Upper lobe of right lung (tissue), 1 donor: ENCODE measurements at places on chromosomes 7 and 10. TPM values are rescaled to one million over a fixed set of nuclear protein-coding genes. Genes with fewer than 3 reads are reported as not detected.

DNA sequence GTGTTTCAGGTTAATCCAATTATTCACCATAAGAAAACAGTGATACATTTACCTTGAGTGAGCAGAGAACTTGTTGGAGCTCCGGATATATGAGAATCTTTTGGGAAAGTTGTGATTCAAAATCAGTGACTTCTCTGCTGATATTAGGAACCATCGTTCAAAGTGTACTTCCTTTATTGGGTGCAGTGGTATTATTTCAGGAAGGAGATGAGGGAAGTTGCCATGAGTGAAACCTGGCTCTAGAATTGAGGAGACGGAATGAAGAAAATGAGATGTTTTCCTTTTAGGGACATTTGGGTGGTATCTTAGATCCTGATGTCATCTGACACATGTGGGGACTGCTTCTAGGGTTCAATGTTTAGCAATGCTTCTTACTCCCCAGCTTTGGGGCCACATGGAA is 343.9 kb downstream of the ABCA13 start:
- DNase-seq = no peak

DNA sequence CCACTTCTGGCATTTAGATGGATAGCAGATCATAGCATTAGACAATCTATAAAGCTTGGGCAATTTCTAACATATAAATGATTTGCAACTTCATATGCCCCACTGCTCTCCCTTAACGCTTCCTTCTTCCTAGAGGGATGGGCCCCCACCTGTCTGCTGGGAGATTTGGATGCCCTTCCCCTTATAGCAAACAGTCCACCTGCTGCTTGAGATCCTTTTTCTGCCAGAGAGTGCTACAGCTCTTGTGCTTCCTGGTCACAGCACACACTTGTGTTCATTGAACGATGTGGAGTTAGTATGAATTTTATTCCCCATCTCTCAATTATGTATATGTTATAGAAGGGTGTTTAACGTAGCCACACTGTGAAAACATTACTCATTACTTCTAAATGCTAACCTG is 10.4 kb upstream of the PCGF5 start:
- DNase-seq = no peak

GRCh38 chr10:61454541-61454940 is 1.4 kb upstream of the TMEM26 start:
- no peak for DNase-seq

DNA sequence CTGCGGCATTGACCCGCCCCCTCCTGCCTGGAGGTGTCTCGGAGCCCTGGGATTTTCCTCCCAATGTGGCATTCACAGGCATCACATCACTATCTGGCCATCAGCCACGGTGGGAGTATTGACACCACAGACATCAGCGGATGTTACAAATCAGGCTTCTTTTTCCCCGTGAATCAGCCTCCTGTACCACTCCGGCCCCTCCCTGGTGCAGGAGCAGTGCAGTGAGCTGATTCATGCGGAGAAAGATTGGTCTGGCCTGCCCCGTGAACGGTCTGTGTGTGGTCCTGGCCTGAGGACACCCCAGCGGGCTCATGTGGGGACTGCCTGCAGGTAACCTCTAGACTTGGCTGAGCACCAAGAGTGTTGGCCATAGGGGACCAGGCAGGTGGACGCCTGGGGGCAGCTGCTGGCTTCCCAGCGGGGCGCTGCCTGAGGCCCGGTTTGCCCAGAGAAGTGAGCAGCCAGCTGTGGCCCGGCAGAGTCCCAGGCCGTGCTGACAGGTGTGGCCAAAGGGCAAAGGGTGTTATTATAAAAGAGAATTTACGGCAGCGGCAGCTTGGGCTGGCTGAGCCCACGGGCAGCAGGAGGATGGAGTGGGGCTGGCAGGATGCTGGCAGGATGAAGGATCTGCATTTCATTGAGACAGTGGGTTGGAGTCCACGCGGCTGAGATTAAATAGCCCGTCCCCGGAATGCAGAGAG is 32.1 kb upstream of the GNA12 start:
- DNase-seq = no peak

DNA sequence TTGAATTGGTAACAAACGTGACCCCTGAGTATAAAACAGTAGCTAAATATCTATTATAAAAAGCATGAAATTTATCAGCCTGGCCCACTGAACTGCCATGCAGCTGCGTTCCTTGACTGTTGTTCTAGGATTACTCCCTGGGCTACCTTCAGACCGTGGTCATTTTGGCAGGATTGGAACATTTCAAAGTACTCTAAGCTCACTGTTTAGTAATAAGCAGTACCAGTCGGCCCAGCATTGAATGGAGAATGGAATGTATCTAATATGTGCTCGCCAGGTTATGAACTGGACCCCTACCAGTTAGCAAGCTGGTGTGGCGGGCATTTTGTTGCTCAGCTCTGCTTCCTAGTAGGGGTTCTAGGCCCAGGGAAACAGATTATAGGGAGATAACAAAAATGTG is 112.2 kb downstream of the SEMA3C start:
- no peak for DNase-seq

- DNase-seq = no peak
Observed at GRCh38 chr10:4306871-4307270, 519.1 kb upstream of the AKR1E2 start.

DNA sequence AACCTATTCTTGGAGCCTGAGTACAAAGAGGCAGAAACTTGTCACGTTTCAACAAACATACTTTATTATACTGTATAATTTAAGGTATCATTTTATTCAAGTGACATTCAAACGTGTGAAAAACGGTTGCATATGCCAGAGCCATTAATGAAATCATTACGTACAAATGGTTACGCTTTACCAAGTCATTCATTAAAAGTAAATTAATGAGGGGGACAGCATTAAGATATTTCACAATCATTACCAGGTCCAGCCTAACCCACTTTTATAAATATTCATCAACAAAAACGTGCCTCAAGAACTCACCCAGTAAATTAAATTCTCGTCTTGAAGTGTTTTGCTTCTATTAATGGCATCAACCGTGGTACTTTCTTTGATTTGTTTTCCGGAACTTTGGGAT is 253.0 kb downstream of the RPS24 start:
- no peak for DNase-seq

- DNase-seq = no peak
Observed at GRCh38 chr10:58281092-58281752, 12.3 kb downstream of the CISD1 start.

- no peak for DNase-seq
Observed at GRCh38 chr7:95335093-95335492, 10.8 kb upstream of the PON1 start.

GRCh38 chr7:140673063-140673773 is 473 bp downstream of the ADCK2 start:
- peak; percentile 87 for DNase-seq

DNA sequence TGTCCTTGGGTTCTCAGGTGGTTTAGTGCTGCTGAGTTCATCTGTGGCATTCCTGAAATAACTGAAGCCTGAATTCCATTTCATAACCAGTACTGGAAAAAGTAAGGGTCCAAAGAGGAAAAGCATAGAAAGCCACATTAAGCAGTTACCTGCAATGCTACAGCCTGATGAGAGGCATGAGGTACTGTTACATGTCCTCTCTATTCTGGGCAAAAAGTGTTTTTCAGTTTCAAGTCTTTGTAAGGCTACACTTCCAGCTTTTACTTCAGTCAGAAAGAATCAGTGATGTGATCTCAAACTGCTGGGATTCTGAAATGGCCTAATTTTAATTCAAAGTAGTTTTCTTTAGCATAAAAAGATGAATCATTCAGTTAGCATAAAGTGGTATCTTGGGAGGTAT is 369.5 kb downstream of the PHF14 start:
- DNase-seq = no peak

GRCh38 chr10:97498841-97499560 is at the start of gene UBTD1:
UBTD1 (plus strand) TSS chr10:97498924; CDS start chr10:97499204, 280 bp downstream.
- peak; percentile 84 for DNase-seq

GRCh38 chr7:117741962-117742361 is 131.3 kb downstream of the CTTNBP2 start:
- DNase-seq = no peak

- DNase-seq = no peak
Observed at GRCh38 chr10:24825551-24825950, 101.9 kb upstream of the ARHGAP21 start.

DNA sequence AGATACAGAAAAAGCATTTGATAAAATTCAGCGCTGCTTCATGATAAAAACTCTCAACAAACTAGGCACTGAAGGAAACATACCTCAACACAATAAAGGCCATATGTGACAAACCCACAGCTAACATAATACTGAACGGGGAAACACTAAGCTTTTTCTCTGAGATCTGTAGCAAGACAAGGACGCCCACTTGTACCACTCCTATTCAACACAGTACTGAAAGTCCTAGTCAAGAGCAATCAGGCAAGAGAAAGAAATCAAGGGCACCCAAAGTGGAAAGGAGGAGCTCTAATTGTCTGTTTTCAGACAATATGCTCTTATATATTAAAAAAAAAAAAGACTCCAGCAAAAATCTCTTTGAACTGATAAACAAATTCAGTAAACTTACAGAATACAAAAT is 13.3 kb downstream of the DIP2C start:
- DNase-seq = no peak

DNA sequence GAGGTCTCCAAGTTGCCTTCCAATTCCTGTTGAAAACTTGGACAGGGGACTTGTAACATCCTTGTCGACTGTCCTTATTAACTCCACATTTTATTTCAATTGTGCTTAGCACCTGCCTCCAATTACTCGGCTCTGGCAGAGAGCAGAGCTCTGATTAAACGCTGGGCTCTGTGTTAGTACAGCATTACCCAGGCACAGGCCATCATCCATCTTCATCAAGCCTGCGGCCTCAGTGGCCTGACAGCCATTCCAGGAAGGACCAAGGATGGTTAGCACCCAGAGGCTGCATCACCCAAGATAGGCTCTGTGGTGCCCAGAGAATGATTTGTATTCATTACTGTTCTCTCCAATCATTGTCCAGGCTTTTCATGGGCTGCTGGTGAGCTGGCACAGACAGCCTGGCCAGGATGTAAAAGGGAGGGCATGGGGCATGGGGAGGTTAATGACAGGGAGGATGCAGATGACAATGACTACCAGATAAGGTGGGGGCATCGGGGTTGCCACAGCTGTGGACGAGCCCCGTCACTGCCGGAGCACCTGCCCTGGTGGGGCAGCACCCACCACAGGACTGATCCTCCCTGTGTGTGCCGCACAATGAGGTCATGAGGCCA is 123.3 kb downstream of the PTPN20 start:
- peak; percentile 43 for DNase-seq

GRCh38 chr10:37384923-37385322 is 259.5 kb downstream of the ANKRD30A start:
- DNase-seq = no peak

DNA sequence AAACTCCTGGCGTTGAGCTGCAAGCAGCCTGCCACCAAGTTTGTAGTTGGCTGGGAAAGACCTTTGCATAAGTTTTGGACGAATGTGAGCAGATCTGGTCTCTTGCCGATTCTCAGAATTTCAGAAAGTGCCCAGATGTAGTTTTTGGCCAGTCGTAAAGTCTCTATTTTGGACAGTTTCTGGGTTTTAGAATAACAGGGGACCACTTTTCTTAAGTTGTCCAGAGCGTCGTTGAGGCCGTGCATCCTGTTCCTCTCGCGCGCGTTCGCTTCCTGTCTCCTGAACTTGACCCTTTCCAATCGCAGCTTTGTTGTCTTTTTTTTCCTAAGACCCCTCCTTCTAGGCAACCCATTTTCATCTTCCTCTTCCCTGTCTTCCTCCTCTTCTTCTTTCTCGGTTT is 1.8 kb downstream of the NEUROD6 start:
- DNase-seq = no peak

GRCh38 chr10:120578890-120579289 is 121.9 kb downstream of the PLPP4 start:
- DNase-seq = no peak

DNA sequence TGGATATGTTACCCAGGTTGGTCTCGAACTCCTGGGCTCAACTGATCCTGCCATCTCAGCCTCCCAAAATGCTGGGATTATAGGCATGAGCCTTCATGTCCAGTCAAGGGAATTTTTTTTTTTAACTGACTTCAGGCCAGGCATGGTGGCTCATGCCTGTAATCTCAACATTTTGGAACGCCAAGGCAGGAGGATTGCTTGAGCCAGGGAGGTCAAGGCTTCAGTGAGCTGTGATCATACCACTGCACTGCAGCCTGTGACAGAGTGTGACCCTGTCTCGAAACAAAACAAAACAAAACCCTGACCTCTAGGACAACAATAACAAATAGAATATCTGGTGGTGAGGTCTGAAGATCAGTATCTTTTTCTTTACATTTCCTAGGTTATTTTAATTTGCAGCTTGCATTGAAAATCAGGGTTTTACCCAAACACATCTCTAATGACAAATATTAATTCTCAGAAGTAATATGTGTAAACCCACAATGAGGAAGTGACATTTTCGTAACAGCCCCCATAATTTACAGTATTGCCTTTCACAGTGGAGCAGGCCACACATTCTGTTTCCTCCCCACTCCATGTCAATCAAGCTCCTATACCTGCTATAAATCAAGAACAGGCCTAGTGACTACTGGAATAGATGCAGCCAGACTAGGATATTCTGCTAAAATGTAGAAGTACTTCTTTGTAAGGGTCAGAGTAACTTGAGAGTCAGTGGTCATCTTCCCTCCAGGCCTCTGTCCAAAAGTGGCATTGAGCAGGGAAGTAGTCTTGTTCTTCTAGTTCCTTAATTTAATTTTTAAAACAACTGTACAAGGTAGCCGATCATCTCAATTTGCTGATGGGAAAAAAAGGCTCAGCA is 43.3 kb upstream of the ECHDC3 start:
- DNase-seq = no peak

DNA sequence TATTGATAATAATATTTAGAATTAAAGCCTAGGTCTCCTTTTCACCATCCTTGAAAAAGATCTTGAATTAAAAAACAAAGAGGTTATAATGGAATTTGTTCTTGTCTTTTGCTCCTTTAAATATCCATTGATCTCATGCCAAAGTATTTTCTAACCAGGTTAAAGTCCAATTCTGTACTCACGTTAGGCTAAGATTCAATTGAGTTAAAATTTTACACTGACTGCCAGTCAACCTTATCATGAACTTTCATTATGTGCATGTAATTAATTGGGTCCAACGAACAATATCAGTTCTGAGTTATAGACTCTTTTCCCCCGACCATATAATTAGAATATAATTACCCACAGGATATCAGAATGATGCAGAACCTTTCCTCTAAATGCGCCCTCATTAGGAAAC is 266.6 kb downstream of the DGKB start:
- no peak for DNase-seq

- DNase-seq = no peak
Observed at GRCh38 chr10:126369125-126369710, 19.1 kb downstream of the ADAM12 start.

- DNase-seq = no peak
Observed at GRCh38 chr7:121099572-121099971, 111.1 kb downstream of the CPED1 start.

Gene NPTX2
- total RNA-seq = 2.1 TPM

Gene NKX1-2
- total RNA-seq = not detected

Gene ACHE
- 2.9 TPM for total RNA-seq

Gene OR13A1
- total RNA-seq = not detected

Gene SFRP5
- total RNA-seq = 3.0 TPM

Gene LMOD2
- total RNA-seq = 0.17 TPM

Gene CCL24
- total RNA-seq = 4.8 TPM

Gene CRCP
- 33.1 TPM for total RNA-seq

Gene CPA1
- total RNA-seq = not detected
